CD8-positive, alpha-beta T cell (primary cell): ENCODE measurements at places on chromosomes 2 and 18. TPM values are rescaled to one million over a fixed set of nuclear protein-coding genes. Genes with fewer than 3 reads are reported as not detected.

- no peak for DNase-seq
These were observed 63.6 kb upstream of the FZD5 start for GRCh38 chr2:207833251-207833751.

GRCh38 chr2:43375746-43376522 is 149.5 kb upstream of the ZFP36L2 start:
- no peak for DNase-seq

GRCh38 chr18:6871566-6871965 is 142.1 kb downstream of the ARHGAP28 start:
- DNase-seq, result no peak

DNA sequence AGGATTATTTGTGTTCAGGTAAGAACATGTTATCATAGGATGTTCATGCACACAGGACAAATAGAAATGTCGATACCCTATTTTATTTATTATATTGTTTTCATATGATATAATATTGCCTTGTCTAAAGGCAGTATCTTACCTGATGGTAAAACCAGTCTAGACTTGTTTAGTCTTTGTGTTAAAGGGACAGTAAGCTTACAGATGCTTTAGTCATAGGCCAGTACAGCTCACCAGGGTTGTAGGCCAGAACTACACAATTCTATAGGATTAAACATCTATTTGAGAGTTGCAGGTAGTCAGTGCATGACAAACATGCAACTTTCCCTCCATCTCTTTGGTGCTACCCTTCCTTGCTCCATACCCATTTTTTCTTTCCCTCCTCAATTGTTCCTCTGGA is 158.5 kb downstream of the GALNT3 start:
- DNase-seq, result no peak

DNA sequence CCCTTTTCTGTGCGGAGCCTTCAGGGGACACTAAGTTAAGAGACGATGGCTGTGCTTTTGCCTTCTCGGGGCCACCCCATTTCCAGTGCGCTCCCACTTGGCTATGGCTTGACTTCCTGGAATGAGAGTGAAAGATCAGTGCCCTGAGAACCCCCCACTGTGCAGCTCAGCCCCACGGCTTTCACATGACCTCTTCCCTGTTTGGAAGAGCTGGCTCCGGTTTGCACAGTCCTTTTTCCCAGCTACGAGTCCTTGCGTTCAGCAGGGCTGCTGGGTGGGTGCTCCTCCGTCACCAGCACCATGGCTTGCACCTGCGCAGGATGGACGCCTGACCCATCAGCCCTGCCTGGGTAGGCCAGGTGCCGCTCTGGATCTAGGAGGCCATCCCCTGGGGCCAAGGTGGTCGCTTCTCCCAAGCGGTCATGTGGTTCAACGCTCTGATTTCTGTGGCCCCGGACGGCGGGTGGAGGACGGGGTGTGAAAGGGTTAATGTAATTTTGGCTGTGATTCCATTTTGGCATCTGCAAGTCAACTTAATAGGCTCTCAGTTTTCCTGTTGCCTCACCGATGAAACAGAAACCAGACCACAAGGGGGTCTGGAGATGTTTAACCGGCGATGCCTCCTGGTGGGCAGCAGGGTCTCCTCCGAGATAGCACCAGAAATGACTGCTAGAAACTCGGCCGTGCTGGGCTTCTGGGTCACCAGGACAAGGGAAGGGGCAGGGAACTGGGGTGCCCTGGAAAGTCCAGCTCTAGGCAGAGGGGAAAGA is 113.1 kb upstream of the HAAO start:
- DNase-seq, result no peak

DNA sequence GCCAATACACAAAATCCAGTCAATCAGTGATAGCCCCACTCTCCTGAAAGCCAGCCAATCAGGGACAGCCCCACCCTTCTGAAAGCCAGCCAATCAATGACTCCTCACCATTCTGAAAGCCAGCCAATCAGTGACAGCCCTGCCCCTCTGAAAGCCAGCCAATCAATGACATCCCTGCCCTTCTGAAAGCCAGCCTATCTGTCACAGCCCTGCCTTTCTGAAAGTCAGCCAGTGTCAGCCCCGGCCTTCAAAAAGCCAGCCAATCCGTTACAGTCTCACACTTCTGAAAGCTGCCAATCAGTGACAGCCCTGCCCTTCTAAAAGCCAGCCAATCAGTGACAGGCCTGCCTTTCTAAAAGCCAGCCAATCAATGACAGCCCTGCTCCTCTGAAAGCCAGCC is 95.9 kb upstream of the HDAC4 start:
- no peak for DNase-seq

DNA sequence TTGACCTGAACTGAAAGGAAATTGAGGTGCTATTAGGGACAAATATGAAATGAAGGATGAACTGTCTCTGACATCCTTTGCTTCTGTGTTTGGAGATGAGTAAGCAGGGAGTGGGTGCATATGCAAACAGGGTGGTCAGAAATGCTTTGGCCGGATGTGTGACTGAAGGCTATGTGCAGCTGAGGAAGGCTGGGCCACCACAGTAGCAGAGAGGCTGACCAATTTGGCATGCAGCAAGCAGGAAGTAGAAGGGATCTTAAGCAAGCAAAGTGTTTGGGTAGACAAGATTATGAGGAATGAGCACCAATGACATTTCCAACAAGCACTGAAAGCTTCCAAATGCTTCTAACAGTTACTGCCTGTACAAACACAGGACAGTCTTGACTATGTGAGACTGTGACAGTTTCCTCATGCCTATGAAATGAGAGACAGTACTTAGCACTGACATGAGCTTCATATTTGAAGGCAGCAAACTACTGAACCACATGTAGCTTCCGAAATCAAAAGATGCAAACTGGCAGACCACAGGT is 3.3 kb upstream of the ACTR3 start:
- DNase-seq, result no peak

FER1L5 gene
- total RNA-seq, result not detected

NAT8 gene
- not detected for total RNA-seq
